ENCODE measurements at places on chromosomes 4 and X.

GRCh38 chr4:166622425-166622977 is 611.8 kb downstream of the SPOCK3 start:
- DNase-seq, result no peak

DNA sequence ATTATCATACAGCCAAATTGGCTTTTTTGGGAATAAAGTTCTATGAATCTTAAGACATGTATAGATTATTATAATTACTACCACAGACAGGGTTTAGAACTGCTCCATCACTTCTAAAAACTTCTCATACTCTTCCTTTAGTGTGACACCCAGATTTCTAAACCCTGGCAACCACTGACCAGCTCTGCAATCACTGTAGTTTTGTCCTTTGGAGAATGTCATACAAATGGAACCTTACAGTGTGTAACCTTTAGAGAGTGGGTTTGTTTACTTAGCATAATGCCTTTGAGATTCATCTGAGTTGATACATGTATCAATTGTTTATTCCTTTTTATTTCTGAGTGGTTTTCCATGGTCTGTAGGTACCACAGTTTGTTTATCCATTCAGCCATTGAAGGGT is 95.0 kb downstream of the TMEM164 start:
- no peak for DNase-seq

GRCh38 chr4:121990489-121990888 is 38.6 kb upstream of the TRPC3 start:
- no peak for DNase-seq

DNA sequence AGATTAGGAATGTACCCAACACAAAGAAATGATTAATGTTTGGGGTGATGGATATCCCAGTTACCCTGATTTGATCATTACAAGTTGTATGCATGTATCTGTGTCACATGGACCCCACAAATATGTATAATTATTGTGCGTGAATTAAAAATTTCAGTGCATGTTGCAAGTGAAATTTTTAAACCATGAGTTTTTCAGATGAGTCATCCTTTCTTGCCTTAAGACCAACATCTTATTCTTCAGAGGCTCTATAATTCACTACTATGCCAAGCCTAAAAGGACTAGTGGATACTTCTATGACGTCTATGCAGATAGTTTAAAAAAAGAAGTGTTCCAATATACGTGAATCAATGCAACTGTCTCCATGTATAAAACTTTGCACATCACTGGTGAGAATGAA is 113.0 kb upstream of the SH3RF1 start:
- no peak for DNase-seq

DNA sequence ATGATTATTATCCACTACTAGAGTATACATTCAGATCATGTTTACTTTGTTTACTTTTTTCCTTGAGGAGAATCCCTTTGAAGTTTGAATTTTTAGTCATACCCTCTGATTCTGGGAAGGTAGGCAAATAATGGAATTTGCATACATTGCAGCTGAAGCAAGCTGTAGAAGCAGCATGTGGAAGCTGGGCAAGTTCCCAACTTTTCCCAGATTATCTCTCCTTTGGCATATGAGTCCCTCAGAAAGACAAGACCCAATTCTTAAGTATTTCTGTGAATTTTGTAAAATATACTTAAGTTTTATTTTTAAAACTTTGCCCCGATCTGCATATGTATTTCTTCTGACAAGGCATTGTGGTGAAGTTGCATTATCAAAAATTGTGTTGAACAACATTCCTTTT is 94.9 kb downstream of the CNKSR2 start:
- no peak for DNase-seq

DNA sequence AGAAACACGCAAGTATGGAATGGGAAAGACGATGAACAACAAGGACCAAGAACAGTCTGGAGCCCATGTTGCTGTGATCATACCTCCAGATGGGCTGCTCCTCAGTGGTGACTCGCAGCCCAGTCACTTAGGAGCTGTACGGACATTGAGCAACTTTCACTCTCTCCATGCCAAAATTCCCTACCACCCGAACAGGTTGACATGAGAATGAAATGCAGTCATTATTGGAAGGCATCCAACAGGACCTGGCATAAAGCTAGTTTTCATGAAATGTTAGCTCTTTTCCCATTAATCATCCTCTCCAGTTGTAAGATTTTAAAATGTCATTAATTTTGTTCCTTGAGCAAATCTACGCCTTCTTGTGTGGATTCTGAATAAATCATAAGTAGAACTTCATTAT is 82.7 kb upstream of the GPM6B start:
- DNase-seq, result no peak

- DNase-seq, result no peak
Observed at GRCh38 chrX:151738751-151739150, 4.2 kb downstream of the CNGA2 start.

DNA sequence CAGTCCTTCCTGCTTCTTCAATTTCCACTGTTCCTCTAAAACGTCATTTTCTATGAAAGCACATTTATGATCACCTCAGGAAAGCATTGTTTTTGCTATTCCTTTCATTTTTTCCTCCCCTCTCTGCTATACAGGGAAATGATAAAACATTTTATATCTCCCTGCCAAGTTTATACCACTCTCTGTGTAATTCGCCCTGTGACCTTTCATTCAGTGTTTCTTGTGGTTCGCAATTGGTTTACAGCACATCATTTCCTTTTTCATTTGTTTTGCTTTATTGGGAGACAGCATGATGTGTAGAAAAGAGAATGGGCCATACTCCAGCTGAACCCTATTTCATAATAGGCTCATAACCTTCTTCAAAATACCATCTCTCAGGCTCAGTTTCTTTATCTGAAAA is 99.9 kb upstream of the RAPGEF2 start:
- no peak for DNase-seq

DNA sequence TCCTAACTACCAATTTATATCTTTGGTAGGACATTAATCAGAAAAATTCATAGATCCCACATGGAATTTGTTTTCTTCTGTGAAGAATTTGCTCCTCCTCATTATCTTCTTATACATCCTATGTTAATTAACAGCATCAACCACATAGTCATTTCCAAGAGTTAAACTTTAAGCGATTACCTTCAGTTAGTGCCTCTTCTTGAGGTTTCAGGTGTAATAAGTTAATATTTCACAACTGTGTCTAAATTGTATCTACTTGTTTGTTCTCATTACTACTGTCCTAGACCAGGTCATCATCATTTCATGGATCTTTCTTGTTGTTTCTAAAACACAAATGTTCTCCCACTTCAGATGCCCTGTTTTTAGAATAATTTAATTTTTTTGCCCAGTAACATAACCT is 457.9 kb downstream of the FAT4 start:
- no peak for DNase-seq

- no peak for DNase-seq
Observed at GRCh38 chr4:47381172-47381571, 82.3 kb downstream of the COMMD8 start.

DNA sequence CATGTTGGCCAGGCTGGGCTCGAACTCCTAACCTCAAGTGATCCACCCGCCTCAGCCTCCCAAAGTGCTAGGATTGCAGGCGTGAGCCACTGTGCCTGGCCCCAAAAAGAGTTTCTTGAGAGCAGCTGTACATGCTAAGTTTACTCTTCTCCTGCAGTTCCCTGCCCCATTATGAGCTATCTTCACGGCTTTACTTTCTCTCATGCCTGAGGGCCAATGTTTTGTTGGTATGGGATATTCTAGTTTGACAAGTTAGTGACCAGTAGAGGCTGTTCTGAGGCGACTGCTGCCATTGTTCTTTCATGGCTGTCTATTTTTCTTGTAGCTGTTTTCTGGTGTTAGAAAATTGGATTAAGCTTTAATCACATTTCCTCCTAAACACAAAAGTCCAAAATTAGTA is 78.0 kb upstream of the STX18 start:
- no peak for DNase-seq

DNA sequence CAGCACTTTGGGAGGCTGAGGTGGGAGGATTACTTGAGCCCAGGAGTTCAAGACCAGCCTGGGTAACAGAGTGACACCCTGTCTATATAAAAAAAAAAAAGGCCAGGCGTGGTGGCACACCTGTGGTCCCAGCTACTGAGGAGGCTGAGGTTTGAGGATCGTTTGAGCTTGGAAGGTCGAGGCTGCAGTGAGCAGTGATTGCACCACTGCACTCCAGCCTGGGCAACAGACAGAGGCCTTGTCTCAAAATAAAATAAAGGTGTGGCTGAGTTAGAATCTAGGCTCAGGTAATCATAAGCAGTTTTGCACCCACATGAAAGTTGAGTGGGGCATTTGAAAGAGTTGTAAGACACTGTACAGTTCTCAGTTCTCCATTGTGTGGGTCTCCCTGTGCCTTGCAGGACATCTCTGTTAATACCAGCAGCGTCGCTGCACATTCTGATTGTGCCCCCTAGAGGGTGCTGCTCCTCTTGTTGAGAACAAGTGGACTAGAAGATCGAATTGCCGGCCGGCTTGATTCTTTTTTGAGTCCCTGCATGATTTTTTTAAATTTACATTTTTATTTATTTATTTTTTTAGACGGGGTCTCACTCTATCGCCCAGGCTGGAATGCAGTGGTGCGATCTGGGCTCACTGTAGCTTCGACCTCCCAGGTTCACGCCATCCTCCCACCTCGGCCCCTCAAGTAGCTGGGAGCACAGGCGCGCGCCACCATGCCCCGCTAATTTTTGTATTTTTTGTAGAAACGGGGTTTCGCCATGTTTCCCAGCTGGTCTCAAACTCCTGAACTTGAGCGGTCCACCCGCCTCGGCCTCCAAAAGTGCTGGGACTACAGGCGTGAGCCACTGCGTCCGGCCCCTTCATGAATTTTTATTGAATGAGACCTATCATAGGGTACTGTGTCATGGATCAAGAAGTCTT is 73.6 kb upstream of the RBMX start:
- no peak for DNase-seq

GRCh38 chrX:102711872-102712215 is 404 bp upstream of the GPRASP2 start:
- DNase-seq, result no peak

- DNase-seq, result no peak
Observed at GRCh38 chr4:17356926-17357325, 155.0 kb downstream of the QDPR start.

- DNase-seq, result no peak
Observed at GRCh38 chr4:78121338-78121904, 64.3 kb downstream of the FRAS1 start.

GRCh38 chr4:186651624-186652023 is 72.0 kb downstream of the FAT1 start:
- no peak for DNase-seq

- DNase-seq, result no peak
Observed at GRCh38 chr4:76943790-76944189, 5.8 kb upstream of the SEPTIN11 start.

DNA sequence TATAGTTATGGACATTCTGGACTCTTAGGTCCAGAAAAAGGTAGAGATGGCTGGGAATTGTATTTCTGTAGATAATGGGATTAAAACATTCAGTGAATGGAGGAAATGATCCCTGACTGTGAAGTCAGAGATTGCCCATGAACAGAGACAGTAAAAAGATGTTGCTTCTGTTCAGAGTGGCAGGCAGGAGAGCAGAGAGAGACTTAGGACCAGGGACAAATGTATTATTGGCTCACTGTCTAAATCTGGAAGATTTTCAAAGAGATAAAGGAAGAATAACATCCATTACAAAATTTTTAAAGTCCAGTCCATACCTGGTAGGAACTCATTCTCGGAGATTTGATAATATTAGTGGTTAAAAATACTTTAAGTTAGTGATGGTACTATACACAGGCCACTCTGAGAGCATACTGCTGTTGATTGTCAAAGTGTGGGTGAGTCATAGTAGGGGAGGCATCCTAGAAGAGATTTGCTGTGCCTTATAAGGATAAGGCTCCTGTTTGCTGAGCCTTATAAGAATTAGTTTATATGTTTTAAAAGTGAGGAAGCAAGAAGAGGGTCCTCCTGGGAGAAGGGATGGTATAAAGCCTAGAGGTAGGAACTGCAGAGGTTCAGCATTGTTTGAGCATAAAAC is 53.0 kb downstream of the JADE3 start:
- no peak for DNase-seq

DNA sequence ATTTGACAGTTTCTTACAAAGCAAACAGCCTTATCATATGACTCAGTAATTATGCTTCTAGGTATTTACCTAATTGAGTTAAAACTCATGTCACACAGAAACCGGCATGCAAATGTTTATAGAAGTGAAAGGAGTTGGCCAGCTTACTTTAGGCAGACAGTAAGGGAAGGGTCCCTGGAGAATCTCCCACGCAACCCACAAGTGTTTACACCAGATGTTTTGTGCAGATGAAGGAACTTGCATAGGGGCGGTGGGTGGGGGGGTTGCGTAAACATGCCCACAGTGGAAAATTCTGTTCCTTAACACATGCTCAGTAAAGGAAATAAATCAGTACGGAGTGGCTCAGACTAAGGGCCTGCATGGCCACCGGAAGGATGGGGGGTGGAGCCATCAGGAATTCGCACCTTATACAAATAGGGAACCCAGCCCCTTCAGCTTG is 330.5 kb upstream of the AADAT start:
- DNase-seq, result no peak

- no peak for DNase-seq
Observed at GRCh38 chr4:185472103-185472542, 590 bp upstream of the CCDC110 start.

GRCh38 chr4:41304221-41304620 is 47.5 kb downstream of the UCHL1 start:
- no peak for DNase-seq

DNA sequence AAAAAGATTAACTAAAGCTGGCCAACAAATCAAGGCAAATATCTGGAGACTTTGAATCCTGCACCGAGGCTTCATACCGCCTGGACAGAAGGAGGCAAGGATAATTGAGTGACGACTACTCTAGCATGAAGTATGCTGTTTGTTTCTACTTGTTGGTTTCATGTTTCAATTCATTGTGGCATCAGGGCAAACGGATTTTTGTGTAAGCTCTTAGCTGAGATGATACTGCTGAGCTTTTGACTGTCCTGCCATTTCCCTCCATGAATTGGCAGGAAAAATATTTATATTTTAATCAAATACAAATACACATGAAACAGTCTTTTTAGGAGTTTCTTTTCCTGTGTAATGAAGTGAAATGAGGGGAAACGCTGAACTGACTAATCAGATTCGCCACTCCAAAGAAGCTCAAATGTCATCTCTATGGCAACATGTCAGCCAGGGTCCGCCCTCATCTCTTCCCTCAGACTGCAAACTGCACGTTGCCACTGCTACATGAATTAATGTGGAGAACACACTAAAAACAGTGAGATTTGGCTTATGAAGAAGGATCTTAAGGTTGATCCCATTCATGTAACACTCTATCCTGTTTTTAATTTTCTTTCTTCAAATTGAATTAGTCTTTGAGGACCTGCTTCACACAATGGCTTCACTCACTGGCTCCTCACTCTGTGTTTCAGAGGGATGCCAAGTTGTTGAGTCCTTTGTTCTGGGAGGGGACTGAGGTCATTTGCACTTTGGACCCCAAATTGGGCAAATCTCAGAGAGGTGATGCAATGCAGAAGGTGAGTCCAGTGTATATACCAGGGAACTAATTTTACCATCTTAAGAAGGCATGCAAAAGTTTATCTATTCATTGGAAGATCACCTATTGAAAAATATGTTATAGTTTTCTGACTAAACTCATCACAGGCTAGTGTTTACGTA is 149.6 kb upstream of the MID1 start:
- no peak for DNase-seq

Measured in stimulated activated CD8-positive, alpha-beta memory T cell treated with anti-CD3 and anti-CD28 coated beads, Interleukin-4, amount 100 ng/mL, for 1 hour (primary cell).